Naive thymus-derived CD4-positive, alpha-beta T cell (primary cell): ENCODE measurements at places on chromosomes 2 and 18.

- DNase-seq: no peak
These were observed 78.3 kb downstream of the CMPK2 start for GRCh38 chr2:6787376-6787775.

DNA sequence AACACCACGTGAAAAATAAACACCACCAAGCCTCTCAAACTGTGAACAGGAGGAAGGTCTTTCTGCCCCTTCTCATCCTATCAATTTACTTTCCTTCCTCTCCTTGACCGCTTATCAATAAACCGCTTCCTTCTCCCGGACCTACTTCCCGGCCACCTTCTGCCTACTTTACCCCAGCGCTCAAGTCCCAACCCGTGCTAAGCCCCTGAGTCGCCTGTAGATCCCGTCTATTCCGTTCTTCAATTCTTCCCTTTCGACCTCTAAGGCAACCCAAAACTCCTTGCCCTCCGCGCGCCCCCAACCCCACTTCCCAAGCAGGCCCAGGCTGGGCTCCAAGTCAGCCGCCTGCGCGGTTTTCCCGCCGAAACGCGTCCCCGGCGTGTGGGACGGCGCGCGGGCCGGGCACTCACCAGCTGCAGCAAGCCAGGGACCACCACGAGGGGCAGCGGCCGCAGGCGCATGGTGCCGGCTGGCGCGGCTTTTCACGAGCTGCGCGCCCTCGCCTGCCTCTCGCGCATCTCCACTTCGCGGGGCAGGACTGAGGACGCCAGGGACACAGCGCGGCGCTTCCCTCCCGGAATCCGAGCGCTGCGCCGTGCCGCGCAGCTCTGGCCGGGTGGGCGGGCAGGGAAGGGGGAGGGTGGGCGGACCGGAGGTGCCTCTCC lies at the start of gene NXPH2:
Gene NXPH2, minus strand, starts transcription at position 610 of the 665 bp plus-strand sequence. Its CDS starts 149 bp downstream, at position 461.
- no peak for DNase-seq

GRCh38 chr2:54428108-54428831 lies 27.9 kb upstream of the SPTBN1 start:
- no peak for DNase-seq

GRCh38 chr2:1476617-1477195 lies 63.4 kb downstream of the TPO start:
- no peak for DNase-seq

- DNase-seq: no peak
These were observed 70.1 kb downstream of the EPG5 start for GRCh38 chr18:45896991-45897390.

GRCh38 chr2:163324677-163325076 lies 411.1 kb downstream of the FIGN start:
- DNase-seq: no peak

GRCh38 chr18:4074647-4075046 lies 380.5 kb downstream of the DLGAP1 start:
- no peak for DNase-seq

DNA sequence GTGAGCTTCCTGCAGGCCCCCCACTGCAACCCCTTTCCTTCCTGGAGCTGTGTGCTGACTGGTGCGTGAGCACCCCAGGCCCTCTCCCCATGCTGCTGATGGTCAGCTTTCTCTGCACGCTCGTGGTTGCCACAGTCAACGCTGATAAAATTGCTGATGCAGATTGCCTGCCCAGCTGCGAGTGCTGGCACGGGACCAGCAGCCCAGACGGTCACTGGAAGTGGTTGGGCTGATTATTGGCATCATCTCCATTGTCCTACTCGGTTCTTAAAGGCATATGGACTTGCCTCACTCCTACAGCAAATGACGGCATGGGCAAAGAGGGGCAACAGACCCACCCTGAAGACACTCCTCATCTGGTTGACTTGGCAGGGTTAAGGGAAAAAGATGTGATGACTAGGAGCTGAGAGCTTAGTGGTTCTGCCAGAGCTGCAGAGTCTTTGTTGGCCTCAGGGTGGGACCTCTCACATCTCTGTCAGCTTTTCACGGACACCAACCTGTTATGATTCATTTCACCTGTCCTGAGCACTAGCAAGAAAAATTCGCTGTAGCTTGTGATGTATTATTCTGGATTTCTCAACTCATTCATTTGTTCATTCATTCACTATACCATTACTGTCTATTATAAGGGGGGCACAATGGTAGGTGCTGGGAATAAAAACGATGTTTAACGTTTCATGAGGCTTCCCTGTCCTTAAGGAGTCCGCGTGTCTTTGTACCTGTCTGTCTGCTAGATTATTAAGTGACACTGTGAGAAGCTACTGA lies 38.4 kb downstream of the PAX8 start:
- DNase-seq: no peak

DNA sequence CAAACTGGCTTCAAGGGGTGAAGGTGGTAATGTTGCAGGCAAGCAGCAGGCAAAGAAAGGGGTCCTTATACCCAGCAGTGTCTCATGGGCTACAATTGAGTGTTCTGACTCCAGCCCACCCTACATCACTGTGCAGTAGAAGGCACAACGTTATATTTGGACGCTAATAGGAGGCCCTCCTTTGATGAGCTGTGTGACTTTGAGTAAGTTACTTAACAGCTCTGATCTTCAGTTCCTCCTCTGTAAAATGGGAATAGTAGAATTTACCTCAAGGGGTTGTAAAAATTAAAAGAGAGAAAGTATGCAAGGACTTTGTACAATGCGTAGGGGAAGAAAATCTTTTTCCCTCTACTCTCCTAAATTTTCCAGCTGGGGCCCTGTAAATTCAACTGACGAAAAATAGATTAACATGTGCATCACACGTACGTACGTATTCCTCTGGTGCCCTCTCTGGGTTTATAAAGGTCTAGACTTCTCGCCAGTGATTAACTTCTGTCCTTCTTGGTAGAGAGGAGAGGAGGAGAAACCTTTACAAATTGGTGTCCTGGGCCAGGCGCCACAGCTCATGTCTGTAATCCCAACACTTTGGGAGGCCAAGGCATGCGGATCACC lies 57.6 kb upstream of the REL start:
- DNase-seq: no peak

GRCh38 chr18:74901362-74902146 lies 303.9 kb downstream of the ZNF407 start:
- no peak for DNase-seq

- DNase-seq: no peak
These were observed 14.4 kb upstream of the MYO3B start for GRCh38 chr2:170163411-170164065.
